ENCODE measurements at places on chromosomes 11 and 22.

- no peak for DNase-seq
These were observed 122.7 kb upstream of the GUCY1A2 start for GRCh38 chr11:107140983-107141382.

- peak; percentile 68 for DNase-seq
These were observed 1.1 kb upstream of the CD6 start for GRCh38 chr11:60970369-60970774.

- no peak for DNase-seq
These were observed 2.7 kb upstream of the OR2D2 start for GRCh38 chr11:6895010-6895409.

DNA sequence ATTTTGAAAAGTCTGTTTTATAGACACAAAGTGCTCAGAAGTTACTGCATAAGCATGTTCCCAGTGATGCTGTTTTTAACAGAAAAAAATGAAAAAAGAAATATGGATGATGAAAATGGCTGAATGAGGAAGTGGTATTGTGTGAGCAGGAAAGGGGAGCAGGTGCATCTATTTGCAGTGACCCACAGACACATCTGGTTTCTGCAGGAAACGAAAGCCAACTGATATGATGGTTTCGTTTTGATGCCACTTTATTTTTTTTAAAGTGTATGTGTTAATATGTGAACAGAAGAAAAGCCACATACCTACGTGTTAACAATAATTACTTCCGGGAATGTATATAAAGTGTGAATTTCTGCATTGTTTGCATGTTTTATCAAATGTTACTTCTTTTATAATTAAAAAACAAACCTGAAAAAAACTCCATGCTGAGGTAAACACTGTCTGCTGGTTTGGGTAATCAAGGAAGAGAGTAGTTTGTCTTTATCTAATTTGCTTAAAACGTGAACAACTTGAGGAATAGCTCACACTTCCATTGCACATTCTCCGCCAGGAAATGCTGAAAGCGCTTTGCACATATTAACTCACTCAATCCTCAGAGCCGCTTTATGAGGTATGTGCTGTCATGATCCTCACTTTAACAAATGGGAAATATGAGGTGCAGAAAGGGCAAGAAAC, 1335.9 kb downstream of the TBC1D22A start:
- DNase-seq, result no peak

DNA sequence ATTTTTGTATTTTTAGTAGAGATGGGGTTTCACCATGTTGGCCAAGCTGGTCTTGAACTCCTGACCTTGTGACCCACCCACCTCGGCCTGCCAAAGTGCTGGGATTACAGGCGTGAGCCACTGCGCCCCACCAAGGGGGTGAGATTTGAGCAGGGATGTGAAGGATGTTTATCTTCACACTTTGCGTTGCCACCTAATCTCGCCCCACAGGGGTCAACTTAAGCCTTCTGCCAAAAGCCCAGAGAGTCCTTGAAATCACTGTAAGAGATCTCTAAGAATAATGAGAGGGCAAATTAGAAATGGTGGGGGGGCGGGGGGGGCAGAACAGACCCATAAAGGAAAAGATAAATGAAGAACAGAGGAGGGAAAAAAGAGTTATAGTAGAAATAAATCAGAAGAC, 158.3 kb upstream of the TIMP3 start:
- DNase-seq, result no peak

DNA sequence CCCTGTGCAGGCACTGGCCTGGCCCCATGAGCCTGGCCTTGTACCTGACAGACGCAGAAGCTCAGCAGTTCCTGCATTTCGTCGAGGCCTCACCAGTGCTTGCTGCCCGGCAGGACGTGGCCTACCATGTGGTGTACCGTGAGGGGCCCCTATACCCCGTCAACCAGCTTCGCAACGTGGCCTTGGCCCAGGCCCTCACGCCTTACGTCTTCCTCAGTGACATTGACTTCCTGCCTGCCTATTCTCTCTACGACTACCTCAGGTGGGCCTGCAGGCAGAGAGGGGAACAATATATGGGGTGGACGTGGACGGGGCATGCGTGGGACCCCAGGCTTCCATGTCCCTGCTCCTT, 4.9 kb downstream of the LARGE2 start:
- DNase-seq, result no peak

DNA sequence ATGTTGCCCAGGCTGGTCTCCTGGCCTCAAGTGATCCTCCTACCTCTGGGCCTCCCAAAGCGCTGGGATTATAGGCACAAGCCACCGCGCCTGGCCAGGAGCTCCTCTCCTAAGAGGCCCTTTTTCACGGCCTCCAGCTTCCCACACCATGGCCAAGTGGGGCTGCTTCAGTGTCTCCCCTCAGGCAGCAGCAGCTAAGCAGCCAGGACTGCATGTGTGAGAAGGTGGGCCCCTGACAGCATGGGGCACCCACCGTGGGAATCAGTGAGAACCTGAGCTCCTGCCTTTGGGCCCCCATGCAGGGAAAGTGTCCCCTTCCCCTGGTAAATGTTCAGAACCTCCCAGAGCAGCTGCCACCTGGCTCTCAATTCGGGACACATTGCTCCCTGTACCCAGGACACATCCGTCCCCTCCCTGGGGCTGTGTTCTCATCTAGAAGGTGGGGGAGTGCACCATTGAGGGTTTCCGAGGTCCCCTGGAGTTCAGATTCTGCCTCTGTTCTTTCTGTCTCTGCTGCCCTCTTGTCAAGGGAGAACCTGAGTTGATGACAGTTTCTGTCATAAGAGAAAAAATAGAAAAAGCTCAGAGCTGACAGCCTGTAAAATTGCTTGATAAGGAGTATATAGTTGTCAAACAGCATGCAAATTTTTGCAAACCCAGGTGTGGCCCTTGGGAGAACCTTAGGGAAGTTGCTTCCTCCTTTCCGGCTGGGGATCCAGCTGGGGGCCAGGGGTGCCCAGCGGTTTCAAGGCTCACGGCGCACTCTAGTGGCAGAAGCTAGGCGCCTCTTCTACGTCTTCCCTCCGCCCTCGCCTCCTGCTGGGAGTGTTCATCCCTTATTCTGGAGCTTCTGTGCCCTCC, 29.7 kb downstream of the FAM83F start:
- DNase-seq, result peak; percentile 20

DNA sequence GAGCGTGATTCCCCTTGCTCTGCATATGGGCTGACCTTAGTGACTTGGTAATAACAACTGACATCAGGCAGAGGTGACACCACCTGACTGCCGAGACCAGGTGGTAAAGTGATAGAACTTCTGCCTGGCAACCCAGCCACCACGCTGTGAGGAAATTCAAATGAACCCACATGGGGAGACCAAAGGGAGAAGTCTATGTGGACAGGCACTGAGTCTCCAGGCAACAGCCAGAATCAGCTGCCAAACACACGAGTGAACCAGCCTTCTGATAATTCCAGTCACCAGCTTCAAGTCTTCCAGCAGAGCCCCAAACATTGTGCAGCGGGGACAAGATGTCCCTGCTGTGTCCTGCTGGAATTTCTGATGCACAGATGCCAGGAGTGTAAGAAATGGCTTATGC, 29.7 kb downstream of the SPATA19 start:
- no peak for DNase-seq
